ENCODE measurements at places on chromosomes 6 and 20. TPM values are rescaled to one million over a fixed set of nuclear protein-coding genes. Genes with fewer than 3 reads are reported as not detected.

SLC35D3 gene
- total RNA-seq = not detected

SYTL3 gene
- 11.0 TPM for total RNA-seq

OR2H2 gene
- not detected for total RNA-seq

EMILIN3 gene
- total RNA-seq = 1.2 TPM

NQO2 gene
- total RNA-seq = 12.7 TPM

FGD2 gene
- total RNA-seq = not detected
